Hindlimb muscle (tissue), 1 donor: ENCODE measurements at places on chromosomes 1 and 21.

- no peak for DNase-seq
These were observed 8.8 kb downstream of the PIGR start for GRCh38 chr1:206937425-206937824.

- no peak for DNase-seq
These were observed 34.6 kb downstream of the COQ8A start for GRCh38 chr1:226974544-226975258.

- DNase-seq: no peak
These were observed 251.0 kb downstream of the OLFM3 start for GRCh38 chr1:101745551-101746270.

DNA sequence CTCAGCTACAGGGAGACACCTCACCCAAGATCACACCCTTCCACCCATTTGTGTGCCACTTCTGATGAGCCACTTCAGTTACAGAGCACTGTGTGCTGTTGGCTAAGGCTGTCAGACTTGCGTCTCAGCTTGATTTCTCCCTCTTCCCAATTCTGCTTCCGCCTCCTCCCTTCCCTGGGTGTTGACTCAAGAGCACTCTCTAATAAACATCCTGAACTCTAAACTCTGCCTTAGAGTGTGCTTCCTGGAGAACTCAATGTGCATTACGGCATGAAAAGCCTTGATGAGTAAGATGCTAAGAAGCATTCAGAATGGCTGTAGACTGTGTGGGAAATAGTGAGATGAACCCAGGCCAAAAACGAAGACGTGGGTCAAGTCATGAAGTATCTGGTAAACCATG is 54.9 kb upstream of the S1PR1 start:
- DNase-seq: no peak

DNA sequence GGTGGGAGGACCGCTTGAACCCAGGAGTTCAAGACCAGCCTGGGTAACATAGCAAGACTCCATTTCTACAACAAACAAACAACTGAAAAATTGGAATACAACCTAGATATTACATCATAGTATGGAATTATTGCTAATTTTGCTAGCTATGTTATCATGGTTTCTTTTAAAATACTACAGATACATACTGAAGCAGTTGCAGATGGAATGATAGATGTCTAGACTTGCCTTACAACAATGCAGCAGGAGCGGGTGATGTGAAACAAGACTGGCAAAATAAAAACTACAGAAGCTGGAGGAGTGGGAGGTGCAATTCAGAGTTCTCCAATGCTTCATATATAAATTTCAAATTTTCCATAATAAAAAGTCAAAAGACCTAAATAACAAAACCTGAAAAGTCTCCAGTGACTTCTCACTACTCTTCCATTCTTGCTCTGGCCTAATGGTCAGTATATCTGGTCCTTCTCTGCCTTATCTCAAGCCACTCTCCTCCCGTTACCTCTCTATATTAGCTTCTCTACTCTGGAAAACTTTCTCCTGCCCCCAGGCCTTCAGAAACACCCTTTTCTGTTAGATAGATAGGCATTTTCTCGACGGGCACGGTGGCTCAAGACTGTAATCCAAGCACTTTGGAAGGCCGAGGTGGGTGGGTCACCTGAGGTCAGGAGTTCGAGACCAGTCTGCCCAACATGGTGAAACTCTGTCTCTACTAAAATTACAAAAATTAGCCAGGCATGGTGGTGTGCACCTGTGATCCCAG is 28.5 kb upstream of the TMEM200B start:
- no peak for DNase-seq

DNA sequence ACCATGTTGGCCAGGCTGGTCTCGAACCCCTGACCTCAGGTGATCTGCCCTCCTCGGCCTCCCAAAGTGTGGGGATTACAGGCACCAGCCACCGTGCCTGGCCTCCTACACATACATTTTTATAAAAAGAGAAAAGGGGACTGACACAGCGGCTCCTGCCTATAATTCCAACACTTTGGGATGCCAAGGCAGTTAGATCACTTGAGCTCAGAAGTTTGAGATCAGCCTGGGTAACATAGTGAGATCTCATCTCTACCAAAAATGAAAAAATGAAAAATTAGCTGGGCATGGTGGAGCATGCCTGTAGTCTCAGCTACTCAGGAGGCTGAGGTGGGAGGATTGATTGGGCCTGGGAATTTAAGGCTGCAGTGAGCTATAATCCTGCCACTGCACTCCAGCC is 23.4 kb downstream of the ZNF281 start:
- DNase-seq: no peak
